MCF 10A (cell line): ENCODE measurements at places on chromosomes 16 and 17.

- H3K4me1 ChIP-seq, result peaks cover 17% of the 10 kb centered on the region
- H3K27me3 ChIP-seq, result no peaks in the 10 kb centered on the region
- H3K27ac ChIP-seq, result no peak overlapping the region
- DNase-seq, result no peak
Observed at GRCh38 chr17:2897605-2898004, 101.4 kb downstream of the RAP1GAP2 start.

DNA sequence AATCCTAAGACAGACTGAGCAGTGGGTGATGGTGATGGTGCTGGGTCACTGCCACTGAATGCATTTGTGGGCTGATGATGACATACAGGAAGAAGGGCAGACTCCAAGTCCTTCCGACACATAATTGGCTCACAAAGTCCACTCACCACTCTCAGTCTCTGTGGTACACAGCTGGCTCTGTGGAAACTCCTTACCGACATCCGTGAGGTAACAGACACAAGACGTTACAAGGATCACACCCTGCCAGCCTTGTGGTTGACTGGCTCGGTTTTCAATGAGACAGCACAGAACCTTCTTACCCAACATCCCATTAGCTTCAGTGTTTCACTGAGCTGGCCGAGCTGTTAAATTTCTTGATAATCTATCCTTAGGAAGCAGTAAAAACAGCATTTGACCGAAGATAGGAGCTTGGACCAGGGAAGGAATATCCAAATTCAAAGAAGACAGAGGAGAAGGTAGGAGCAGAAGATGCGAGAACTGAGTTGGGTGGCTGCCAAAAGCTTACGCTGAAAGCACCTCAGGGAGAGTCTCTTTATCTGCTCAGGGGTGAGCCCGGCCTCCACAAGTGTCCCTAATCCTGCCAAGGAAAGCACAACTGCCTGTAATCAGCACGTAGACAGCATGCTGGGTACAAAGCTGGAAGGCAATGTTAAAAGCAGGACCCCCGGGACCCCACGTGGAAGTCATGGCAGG, 5.5 kb upstream of the MXRA7 start:
- peaks cover 88% of the 10 kb centered on the region for H3K36me3 ChIP-seq
- no peaks in the 10 kb centered on the region for H3K27me3 ChIP-seq
- H3K4me3 ChIP-seq, result peak overlapping the region; percentile 9
- DNase-seq, result peak; percentile 97

DNA sequence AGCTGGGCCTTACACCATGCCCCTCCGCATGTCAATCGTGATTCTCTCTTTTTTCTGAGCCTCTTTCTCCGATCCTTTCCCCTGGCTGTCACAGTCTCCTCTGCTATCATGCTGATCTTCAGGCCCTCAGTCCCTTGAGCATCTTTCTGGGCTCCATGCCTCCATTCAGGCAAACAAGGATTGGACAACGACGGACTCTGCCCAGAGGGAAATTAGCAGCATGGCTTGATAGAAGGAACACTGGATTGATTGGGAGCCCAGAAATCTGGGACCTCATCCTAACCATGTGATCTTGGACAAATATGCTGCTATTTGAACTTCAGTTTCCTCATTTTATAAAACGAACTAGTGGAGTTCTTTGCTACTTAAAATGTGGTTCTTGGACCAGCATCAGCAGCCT, 19.6 kb upstream of the PHF12 start:
- H3K4me1 ChIP-seq, result no peaks in the 10 kb centered on the region
- H3K4me3 ChIP-seq, result no peak overlapping the region
- no peak for DNase-seq
- H3K27ac ChIP-seq, result no peak overlapping the region
- peaks cover 42% of the 10 kb centered on the region for H3K27me3 ChIP-seq

DNA sequence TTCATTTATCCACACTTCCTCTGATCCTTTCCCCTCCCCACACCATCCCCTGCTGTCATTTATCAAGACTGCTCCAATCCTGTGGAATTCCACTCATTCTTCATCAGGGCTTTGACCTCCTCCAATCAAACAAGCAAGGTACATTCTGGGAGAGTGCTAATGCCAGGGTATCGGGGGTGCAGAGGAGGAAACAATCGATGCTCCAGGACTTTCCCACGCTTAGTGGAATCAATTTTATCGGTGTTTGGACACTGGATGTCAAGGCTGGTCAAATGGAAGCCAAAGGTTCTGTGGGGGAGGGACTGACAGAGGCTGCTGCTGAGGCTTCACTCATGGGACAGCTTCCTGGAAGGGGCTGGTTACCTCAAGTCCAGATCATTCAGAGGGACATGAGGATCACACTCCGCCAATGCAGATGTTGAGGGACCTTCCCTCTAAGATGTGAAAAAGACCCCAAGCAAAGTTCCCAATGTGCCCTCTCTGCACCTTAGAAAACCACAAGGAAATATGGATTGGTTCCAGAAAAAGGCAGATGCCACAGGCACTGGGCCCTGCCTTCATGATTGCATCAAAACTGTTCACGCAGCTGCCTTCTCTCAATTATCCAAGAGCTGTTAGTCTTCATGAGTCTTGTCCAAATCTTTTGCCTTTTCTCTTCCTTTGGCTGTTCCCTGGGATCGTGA, 44.7 kb upstream of the SOX9 start:
- H3K27me3 ChIP-seq, result no peaks in the 10 kb centered on the region
- no peak overlapping the region for H3K27ac ChIP-seq
- H3K4me1 ChIP-seq, result peaks cover 10% of the 10 kb centered on the region
- H3K4me3 ChIP-seq, result no peak overlapping the region

- no peak overlapping the region for H3K27ac ChIP-seq
- H3K4me3 ChIP-seq, result no peak overlapping the region
- no peaks in the 10 kb centered on the region for H3K27me3 ChIP-seq
- H3K4me1 ChIP-seq, result peaks cover 15% of the 10 kb centered on the region
Observed at GRCh38 chr16:11972128-11972527, 4.4 kb upstream of the SNX29 start.
